ENCODE measurements at places on chromosomes 3 and 15. TPM values are rescaled to one million over a fixed set of nuclear protein-coding genes. Genes with fewer than 3 reads are reported as not detected.

DNA sequence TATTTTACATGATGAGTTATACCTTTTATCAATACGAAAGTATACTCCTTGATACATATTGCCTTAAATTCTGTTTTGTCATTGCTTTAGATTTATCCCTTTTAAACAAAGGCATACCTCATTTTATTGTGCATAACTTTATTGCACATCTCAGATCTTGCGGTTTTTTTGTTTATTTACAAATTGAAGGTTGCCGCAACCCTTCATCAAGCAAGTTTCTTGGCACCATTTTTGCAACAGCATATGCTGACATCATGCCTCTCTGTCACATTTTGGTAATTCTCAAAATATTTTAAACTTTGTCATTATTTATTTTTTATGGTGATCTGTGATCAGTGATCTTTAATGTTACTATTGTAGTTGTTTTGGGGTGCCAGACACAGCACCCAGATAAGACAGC lies 20.9 kb downstream of the SNRK start:
- DNase-seq = no peak

DNA sequence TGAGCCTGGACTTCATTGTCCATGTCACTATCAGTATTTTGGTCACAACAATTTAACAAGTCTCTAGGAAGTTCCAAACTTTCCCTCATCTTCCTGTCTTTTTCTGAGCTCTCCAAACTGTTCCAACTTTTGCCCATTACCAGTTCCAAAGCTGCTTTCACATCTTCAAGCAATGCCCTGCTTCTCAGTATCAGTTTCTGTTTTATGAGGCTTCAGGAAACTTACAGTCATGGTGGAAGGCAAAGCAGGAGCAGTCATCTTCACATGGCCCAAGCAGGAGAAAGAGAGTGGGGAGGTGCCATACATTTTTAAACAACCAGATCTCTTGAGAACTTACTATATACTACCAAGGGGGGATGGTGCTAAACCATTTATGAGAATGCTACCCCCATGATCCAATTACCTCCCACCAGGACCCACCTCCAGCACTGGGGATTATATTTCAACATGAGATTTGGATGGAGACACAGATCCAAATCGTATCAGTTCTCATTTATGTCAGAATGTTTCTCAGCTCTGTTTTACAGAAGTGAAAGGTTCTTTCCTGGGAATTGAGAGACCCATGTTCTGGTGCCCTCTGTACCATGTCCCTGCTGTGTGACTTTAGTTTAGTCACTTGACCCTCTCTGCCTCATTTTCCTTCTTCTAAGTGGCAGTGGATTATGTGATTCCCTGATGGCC lies 169.7 kb downstream of the PLCL2 start:
- no peak for DNase-seq

The C3orf22 gene
- not detected for polyA plus RNA-seq

- no peak for DNase-seq
Observed at GRCh38 chr15:65517866-65518207, 348 bp upstream of the DPP8 start.

DNA sequence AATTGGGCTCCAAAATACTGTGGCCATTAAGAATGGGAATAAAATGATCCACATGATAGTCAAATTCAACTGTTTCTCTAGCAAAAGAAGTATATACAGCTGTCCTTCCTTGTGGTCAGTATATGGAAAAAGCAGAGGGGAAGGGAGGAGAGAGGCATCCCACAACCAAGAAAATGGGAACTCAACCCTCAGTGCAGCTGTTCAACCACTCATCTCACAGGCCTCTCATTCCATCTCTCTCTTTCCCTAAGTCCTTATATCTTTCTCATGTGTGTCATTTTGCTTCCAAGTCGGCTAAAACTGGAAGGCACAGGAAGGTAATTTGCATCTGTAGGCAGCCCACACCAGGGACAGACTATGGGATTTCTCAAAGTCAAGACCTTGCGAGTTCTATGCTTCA lies 27.5 kb downstream of the AVEN start:
- DNase-seq = peak; percentile 75

DNA sequence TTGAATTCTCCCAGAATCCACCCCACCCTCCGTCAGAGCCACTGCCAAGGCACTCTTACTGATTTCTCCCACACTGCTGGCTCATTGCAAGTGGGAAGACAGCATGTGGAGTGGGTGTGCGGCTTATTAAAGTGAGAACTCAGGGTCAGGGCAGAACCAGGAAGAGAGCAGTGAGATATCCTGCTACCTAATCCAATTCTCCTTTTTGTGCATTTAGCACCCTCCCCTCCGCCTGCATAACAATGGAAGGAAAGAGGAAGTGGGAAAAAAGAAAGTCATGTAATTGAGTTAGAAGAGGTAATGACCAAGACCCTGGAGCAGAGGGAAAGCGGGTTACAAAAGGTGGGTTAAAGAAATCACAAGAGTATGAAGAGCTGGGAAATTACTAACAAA lies 27.8 kb upstream of the PIK3CB start:
- peak; percentile 36 for DNase-seq

DNA sequence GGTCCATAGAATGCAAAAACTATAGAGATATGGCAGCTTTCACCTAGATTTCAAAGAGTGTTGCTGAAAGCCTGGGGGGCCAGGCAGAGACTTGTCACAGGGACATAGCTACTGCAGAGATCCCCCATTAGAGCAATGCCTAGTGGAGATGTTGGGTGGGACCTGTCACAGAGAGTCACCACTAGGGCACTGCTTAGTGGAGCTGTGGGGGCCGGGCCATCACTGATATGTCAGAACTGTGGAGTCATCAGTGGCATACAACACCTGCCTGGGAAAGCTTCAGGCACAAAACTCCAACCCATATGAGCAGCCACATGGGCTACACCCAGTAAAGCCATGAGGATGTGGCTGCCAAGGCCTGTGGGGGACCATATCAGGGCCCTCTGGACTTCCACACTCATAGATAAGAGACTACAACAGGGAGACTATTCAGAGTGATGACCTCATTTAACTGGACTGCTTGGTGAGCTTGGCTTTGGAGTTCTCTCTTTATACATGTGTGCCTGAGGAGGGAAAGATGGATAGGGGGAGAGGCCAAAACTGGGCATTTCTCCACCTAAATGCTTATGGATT lies 176.3 kb downstream of the ZNF621 start:
- DNase-seq = no peak

GRCh38 chr3:131491084-131491483 lies 11.7 kb downstream of the MRPL3 start:
- no peak for DNase-seq

DNA sequence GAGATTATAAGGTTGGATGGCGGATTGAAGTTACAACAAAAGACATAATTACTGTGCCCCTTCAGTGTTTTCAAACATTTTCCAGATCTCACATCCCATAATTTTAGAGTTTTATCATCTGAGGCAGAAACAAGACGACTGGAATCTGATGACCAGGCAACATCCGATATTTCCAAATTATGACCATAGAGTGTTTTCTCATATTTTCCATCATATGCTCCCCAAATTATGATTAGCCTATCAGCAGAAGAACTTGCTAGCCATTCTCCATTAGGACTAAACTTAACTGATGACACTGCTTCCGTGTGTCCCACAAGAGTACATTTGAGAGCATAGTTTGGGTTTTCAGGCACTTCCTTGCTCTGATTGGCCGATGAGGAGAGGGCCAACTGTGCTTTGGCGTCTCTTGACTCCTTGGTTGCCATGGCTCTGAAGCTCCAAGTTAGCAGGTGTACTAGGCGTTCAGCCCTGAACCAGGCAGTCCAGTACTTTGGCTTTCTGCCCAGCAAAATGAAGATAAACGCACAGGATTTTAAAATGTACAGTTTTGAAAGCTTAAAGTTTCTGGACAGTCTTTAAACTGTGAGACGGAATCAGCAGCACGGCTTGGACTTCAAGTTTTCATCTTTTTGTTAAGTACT lies 638 bp downstream of the WDR5B start:
- DNase-seq = peak; percentile 76

The CA12 gene
- 0.46 TPM for polyA plus RNA-seq

The APBA2 gene
- polyA plus RNA-seq = 5.8 TPM

GRCh38 chr3:127218454-127218922 lies 25.6 kb downstream of the PRR23E start:
- DNase-seq = no peak

- DNase-seq = no peak
Observed at GRCh38 chr3:133371181-133371580, 28.7 kb upstream of the BFSP2 start.

DNA sequence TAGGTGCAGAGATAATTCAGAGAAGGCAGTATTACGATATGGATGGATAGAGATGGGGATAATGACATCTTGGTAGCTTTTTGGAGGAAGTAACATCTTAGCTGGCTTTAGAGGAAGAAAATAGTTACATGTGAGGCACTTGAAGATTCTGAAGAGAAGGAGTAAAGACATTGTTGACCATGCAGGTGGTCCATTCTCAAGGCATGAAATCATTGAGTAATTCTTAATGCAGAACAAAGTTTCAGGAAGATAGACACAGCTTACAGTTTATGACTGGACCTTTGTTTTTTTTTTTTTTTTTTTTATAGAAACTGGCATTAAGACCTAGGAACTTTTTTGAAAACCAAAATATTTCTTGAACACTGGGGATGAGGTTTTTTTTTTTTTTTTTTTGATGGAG lies 28.2 kb downstream of the MBNL1 start:
- DNase-seq = no peak

The CLRN1 gene
- polyA plus RNA-seq = 0.27 TPM

DNA sequence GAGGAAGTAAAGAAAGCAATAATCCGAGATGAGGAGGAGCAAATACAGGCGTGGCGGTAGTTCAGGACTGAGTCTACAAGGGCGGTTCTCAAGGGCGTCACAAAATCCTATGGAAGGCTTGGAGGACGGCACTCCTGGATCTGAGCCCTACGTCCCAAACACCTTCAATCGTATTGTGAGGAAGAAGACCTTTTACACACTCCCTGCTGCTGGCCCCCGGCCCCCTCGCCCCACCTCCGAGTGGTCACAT lies 747 bp downstream of the PLD1 start:
- DNase-seq = peak; percentile 92

DNA sequence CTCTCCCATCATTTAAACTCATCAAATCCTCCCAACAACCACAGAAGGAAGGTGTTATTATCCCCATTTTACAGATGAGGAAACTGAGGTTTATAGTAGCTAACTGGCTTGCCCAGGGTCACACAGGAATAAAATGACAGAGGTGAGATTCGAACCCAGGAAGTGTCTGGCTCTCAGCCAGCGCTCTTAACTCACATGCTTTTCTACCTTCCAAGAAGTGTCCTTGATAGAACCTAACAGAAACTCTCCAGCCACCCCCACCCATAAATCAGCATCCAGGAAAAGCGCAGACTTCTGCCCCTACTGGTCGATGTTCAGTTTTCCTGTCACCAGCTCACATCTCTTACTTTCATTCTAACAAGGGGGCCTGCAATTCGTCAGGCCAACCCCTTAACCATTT lies 51.7 kb downstream of the SPATA12 start:
- DNase-seq = no peak

GRCh38 chr3:22366781-22367180 lies 615.8 kb upstream of the ZNF385D start:
- no peak for DNase-seq

The PARP14 gene
- polyA plus RNA-seq = 9.3 TPM

The SLC6A11 gene
- not detected for polyA plus RNA-seq

DNA sequence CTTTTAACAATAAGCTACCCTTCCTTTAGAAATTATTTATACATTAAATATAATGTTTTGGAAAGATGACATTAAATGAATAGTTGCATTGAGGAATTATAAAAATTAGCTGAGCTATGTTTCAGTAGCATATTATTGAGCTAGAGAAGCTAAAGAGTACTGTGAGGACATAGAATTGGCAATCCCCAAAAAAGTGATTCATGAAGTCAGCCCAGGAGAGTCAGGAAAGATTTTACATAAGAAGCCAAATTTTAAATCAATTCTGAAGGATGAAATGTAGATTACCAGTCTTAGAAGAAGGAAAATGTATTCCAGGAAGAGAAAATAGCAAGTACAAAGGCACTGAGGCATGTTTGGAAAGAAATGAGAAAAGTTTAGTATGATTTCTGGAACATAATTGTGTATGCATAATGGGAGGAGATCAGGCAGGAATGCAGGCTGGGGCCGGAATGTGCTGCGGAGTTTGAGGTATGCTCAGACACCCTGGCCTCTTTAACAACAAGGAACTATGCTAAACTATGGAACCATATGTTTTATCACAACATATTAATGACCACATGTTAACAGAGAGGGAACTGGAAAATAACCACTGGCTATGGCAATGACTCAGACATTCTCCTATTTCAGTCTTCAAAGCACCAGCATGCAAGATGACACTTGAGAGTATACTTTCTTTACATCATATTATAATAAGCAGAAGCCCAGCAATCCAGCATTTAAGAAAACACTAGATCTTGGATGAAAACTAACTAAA lies 103.3 kb upstream of the COL8A1 start:
- DNase-seq = no peak

The SMAD6 gene
- 4.1 TPM for polyA plus RNA-seq

DNA sequence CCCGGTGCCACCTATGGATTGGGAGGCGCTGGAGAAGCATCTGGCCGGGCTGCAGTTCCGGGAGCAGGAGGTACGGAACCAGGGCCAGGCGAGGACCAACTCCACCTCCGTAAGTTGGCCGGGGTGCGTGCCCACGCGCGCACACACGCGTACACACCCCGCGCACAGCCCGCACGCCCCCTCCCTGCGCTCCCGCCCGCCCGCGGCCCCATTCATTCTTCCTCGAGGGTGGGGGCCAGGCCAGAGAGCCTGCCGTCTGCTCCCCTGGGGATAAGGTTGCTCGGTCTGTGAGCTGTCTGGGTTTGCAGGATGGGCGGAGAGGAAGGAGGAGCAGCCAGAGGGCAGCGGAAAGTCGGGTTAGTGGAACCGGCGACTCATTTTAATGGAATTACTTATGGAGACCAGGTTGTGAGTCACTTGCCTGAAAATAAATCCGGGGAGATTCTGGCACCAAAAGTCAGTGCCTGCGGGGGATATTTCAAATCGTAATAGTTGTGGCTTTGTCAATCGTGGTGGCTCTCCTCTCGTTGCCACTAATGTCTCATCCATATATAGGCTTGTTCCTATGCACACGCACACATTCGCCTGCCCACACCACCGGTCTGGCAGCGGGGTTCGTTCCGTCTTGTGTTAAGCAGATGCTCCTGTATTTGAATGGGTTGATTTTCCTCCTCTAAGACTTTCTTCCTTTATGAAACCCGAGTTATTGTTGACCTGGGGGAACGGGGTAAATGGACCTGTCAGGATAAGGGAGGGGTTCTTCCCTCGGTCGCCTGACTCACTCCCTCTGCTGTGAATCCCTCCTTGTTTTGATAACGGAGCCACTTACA lies 223.4 kb upstream of the IL12A start:
- peak; percentile 85 for DNase-seq

DNA sequence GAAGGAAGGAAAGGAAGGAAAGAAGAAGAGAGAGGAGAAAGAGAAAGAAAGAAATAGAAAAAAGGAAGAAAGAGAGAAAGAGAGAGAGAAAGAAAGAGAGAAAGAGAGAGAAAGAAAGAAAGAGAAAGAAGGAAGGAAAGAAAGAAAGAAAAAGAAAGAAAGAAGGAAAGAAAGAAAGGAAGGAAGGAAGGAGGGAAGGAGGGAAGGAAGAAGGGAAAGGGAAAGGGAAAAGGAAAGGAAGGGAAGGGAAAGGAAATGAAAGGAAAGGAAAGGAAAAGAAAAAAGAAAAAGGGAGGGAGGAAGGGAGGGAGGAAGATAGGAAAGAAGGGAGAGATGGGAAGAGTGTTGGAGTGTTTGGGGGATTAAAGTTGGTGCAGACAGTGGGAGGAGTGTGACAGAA lies 450.1 kb downstream of the GBE1 start:
- DNase-seq = no peak

The JAGN1 gene
- 26.9 TPM for polyA plus RNA-seq
